ENCODE measurements at places on chromosomes 6 and 20. TPM values are rescaled to one million over a fixed set of nuclear protein-coding genes. Genes with fewer than 3 reads are reported as not detected.

ULBP1 gene
- 0.13 TPM for total RNA-seq

MAS1 gene
- total RNA-seq, result 0.09 TPM

DDO gene
- 0.49 TPM for total RNA-seq

RBPJL gene
- not detected for total RNA-seq

MOCS1 gene
- total RNA-seq, result 5.8 TPM

TMEM217 gene
- 0.49 TPM for total RNA-seq

HLA-DPA1 gene
- 18.6 TPM for total RNA-seq

OTOR gene
- total RNA-seq, result 0.35 TPM

CFAP206 gene
- 0.22 TPM for total RNA-seq

ROS1 gene
- total RNA-seq, result 0.04 TPM

LST1 gene
- 9.0 TPM for total RNA-seq

CNR1 gene
- total RNA-seq, result 0.13 TPM

SLC17A3 gene
- total RNA-seq, result not detected

SLC17A9 gene
- 1.7 TPM for total RNA-seq

UBE2C gene
- 23.1 TPM for total RNA-seq

SRXN1 gene
- total RNA-seq, result 11.6 TPM

HCRTR2 gene
- total RNA-seq, result not detected

IP6K3 gene
- 27.8 TPM for total RNA-seq

GRM1 gene
- 0.09 TPM for total RNA-seq

SLC2A10 gene
- total RNA-seq, result 18.9 TPM

OR2H1 gene
- total RNA-seq, result not detected
